ENCODE measurements at places on chromosomes 6 and 20.

DNA sequence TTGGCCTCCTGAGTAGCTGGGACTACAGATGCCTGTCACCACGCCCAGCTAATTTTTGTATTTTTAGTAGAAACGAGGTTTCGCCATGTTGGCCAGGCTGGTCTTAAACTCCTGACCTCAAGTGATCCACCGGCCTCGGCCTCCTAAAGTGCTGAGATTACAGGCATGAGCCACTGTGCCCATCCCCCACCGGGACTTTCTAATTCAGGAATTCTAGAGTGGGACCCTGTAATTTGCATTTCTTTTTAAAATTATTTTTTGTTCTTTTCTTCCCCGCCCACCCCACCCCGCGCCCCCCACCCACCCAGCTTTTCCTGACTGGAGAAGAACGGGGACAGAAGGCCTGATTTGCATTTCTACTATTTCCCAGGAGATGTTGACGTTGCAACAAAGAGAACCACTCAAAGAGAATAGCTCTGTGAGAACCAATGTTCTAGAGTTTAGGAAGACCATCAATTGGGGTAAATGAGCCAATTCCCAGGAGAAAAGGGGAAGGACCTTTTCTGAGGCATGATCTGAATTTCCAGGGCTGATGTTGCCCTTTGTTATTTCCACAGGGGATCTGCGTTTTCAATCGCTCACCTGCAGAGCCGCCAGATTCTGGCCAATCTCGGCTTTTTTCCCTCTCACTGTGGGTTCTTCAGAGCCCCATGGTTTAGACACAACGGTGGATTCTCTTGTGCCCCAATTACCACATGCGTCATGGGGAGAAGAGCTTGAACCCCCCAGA lies 33.2 kb upstream of the TFAP2C start:
- no peak for DNase-seq

- DNase-seq, result no peak
Observed at GRCh38 chr6:80182308-80182707, 75.8 kb downstream of the BCKDHB start.

GRCh38 chr6:149231778-149232177 lies 85.7 kb upstream of the TAB2 start:
- no peak for DNase-seq

- DNase-seq, result no peak
Observed at GRCh38 chr6:5028921-5029320, 25.1 kb upstream of the RPP40 start.

- DNase-seq, result no peak
Observed at GRCh38 chr6:34095741-34096140, 50.1 kb downstream of the GRM4 start.

DNA sequence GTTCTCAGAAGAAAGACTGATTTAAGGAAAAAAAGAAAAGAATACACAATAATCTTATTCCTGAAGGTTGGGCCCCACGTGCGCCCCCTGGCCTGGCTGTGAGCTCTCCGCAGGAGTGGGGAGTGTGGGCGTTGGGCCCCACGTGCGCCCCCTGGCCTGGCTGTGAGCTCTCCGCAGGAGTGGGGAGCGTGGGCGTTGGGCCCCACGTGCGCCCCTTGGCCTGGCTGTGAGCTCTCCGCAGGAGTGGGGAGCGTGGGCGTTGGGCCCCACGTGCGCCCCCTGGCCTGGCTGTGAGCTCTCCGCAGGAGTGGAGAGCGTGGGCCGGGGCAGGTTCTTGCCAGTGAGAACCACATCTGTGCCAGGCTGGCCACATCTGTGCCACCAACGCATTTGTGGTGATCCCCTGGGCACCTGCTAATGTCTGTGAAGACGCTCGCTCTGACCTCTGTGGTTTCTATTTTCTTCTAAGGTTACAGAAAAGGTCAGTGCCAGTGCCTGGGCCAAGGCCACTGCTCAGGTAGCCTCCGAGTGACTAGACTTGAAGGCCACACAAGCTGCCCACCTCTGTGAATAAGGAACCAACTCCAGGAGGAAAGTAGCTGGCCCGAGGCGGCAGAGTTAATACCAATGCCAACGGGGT lies 41.0 kb downstream of the WDR27 start:
- no peak for DNase-seq

GRCh38 chr20:16556301-16556700 lies 16.9 kb downstream of the KIF16B start:
- no peak for DNase-seq

- no peak for DNase-seq
Observed at GRCh38 chr6:110048221-110048875, 70.2 kb downstream of the GPR6 start.

GRCh38 chr6:13117570-13117969 lies 210.8 kb downstream of the TBC1D7 start:
- DNase-seq, result no peak

GRCh38 chr6:2636672-2637071 lies 114.0 kb downstream of the MYLK4 start:
- no peak for DNase-seq

DNA sequence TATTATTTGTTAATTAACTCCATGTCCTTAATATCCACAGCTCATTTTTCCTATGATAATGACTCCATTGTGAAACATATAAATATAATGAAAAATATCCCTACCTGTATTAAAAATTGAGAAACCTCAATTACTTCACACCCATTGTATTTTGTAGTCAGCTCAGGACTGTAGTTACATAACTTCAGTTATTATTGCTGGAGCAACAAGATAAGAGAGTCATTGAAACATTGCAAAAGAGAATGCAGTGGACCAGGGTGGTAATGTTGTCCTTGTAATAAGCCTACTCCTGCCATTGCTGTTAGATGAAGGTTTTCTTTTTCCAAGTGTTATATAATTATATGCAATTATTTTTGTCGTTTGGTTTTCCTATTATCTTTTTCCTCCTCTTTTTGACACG lies 184.4 kb downstream of the PRL start:
- DNase-seq, result no peak

DNA sequence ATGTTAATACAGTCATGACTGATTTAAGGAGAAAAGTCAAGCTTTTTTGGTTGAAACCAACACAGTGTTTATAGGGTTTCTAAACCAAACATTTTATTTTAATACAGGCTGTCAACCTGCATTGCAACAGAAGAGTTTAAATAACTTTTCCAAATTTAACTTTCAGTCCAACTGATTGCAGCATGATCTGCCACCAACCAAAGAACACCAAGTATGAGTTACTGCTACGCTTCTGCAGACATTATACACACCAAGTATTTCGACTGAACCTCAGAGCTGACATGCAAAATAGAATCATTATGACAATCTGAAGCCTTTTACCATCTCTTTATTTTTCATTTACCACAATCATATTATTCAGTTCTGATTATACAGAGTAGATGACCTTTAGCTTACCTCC lies 151.2 kb upstream of the DST start:
- DNase-seq, result no peak

- DNase-seq, result no peak
Observed at GRCh38 chr20:47263080-47263464, 93.4 kb downstream of the ZMYND8 start.

- DNase-seq, result no peak
Observed at GRCh38 chr20:3239867-3240775, 1.1 kb upstream of the SLC4A11 start.

Data from nucleus accumbens (tissue), 56 donors.